Dermis blood vessel endothelial cell (primary cell): ENCODE measurements at places on chromosomes 4 and X.

DNA sequence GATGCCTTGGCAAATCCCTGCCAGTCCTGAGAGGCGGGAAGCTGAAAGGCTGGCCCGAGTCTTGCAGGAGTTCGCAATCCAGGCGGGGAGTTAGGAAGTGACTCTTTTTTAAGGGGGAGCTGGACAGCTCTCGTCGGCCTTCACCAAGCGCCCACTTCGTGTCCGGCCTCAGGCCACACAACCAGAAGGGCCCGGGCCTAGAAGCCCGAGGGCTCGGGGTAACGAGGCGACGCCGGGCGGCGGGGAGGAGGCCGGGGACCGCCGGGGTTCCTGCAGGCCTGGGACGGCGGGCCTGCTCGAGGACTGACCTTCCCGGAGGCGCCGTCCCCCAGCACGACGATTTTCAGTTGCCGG lies 395 bp downstream of the RAB28 start:
- DNase-seq: peak; percentile 77

GRCh38 chr4:161704040-161704439 lies 459.8 kb downstream of the FSTL5 start:
- DNase-seq: no peak

DNA sequence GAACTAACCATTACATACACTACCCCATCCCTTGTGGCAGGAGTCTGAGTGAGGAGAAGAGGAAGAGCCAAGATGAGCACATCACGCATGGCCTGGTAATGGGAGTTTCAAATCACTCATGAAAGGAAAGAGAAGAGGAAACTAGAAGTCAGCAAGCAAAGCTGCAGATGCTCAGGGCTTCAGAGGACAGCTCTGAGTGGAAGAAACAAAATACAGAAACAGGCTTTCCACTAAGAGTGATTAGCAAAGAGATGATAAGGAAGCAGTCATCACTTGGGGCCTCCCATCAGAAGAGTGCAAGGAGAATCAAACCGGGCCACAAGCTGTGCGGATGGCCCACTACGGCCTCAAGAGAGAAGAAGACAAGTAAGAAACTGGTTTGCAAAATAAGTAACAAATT lies 25.6 kb downstream of the KDR start:
- no peak for DNase-seq

- DNase-seq: no peak
Observed at GRCh38 chr4:127249767-127250108, 383.0 kb upstream of the INTU start.

DNA sequence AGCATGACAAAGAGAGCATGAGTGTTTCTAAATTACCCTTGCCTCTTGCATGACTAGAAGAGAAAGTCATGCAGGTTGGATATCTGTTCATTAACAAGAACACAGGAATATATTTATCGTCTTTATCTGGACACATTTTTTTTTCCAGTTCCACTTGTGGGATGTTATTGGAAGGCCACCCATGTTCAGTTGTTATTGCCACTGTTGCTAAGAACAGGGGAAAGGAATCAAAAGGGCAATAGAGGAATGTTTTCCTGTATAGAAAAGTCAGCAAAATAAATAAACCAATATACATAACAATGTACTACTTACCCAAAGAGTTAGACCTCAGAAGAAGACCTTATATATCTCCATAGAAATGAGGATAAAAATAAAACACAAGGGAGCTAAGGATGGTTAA lies 270.1 kb downstream of the QDPR start:
- no peak for DNase-seq
